ENCODE measurements at places on chromosomes 13 and 19. TPM values are rescaled to one million over a fixed set of nuclear protein-coding genes. Genes with fewer than 3 reads are reported as not detected.
A peak's percentile ranks its signal among the peaks of the same experiment; 100 is the strongest.

The ZNF154 gene
- total RNA-seq: 14.9 TPM

DNA sequence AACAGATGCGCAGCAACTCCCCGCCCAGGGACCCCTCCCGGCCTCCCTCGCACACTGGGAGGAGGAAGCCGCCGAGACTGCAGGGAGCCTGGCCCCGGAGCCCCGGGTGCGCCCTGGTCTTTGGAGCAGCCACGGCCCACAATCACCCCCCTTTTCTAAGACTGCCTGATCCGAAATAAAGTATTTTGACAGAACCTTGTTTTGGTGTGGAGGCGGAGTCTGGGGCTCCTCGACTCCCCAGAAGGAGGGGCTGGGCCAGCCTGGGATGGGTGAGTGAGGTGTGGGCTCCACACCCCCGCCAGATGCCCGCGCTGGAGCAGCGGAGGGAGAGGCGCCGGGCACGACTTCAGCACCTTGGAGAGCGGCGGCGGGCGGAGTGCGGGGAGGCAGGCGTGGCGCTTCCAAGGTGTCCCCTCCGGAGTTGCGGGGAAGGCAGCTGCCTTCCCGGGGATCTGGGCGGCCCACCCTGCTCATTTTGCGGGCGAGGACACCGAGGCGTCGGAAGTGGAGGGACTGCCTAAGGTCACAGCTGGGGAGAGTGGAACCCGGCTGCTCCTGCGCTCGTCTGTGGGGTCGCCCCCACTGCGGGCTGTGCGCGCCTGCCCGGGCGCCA is 9.4 kb downstream of the SIRT6 start:
- peak; percentile 90 for DNase-seq
- H3K27me3 ChIP-seq: peaks cover 4% of the 10 kb centered on the region
- no peak overlapping the region for H3K27ac ChIP-seq
- no peak overlapping the region for H3K4me3 ChIP-seq
- H3K4me1 ChIP-seq: no peaks in the 10 kb centered on the region

- H3K27ac ChIP-seq: no peak overlapping the region
- peaks cover 43% of the 10 kb centered on the region for H3K27me3 ChIP-seq
- DNase-seq: no peak
- no peak overlapping the region for H3K4me3 ChIP-seq
Measured at GRCh38 chr13:113361406-113361805, 2.5 kb downstream of the GRTP1 start.

DNA sequence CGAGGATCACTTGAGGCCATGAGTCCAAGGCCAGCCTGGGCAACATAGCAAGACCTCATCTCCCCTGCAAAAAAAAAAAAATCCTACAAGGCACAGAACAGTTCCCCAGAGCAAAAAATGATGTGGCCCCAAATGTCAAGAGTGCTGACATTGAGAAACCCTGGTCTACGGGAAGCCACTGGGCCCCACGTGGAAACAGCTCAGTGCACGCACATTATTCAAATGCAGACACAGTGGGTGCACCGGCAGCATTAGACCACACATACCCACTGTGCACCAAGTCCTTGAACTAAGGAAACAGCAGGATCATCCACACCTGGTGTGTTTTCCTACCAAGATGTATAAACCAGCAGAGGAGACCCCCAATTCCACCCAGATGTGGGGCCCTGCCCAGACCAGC is 35.0 kb upstream of the ADGRE5 start:
- H3K4me3 ChIP-seq: no peak overlapping the region
- no peaks in the 10 kb centered on the region for H3K36me3 ChIP-seq
- DNase-seq: no peak
- no peaks in the 10 kb centered on the region for H3K27me3 ChIP-seq

The TMEM145 gene
- total RNA-seq: 0.54 TPM

DNA sequence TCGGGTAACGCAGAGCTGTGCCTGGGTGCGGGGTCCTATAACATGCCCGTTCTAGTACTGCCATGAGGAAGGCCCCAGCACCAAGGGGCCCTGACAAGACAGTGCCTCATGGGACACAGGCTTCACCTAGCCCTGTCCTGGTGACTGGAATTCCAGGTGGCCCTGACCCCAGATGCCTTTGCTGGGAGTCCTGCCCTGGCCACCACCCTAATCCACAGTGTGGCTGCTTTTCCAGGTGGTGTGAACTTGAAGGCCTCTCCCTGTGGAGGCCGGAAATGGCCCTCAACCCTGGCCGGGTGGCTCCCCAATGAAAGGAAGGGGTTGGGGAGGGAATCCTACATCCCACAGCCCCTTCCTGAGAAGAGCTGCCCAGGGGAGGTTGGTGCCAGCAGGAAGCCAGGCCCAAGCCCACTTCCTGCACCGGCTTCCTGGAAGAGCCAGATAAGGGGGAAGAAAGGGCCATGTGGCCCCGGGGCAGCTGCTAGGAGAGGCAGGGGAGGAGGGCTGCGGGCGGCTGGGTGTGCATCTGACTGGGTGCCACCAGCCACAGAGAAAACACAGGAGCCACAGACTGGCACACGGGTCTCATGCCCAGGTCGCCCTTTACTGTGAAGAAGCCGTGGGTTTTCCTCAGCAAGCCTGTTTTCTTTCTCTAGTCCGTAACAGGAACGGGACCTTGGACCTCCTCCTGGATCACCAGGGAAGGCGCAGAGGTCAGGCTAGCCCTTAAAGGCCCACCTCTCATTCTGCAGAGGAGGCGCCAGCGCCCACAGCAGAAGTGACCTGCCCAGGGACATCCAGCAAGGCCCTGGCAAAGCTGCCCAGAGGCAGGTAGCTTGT is 4.7 kb downstream of the LSM4 start:
- peak overlapping the region; percentile 93 for H3K27ac ChIP-seq
- H3K36me3 ChIP-seq: peaks cover 37% of the 10 kb centered on the region
- H3K4me1 ChIP-seq: peaks cover 51% of the 10 kb centered on the region
- H3K27me3 ChIP-seq: no peaks in the 10 kb centered on the region
- H3K4me3 ChIP-seq: peak overlapping the region; percentile 94

GRCh38 chr19:12769689-12770088 is 5.7 kb downstream of the HOOK2 start:
- H3K4me3 ChIP-seq: peak overlapping the region; percentile 24
- H3K4me1 ChIP-seq: peaks cover 8% of the 10 kb centered on the region
- no peak overlapping the region for H3K27ac ChIP-seq
- no peaks in the 10 kb centered on the region for H3K36me3 ChIP-seq
- H3K27me3 ChIP-seq: no peaks in the 10 kb centered on the region
- peak; percentile 45 for DNase-seq
